ENCODE measurements at places on chromosomes 4 and X. TPM values are rescaled to one million over a fixed set of nuclear protein-coding genes. Genes with fewer than 3 reads are reported as not detected.

- DNase-seq = peak; percentile 10
These were observed 36.0 kb downstream of the HTR2C start for GRCh38 chrX:114619874-114620273.

- no peak for DNase-seq
These were observed 172.4 kb upstream of the MAGEB16 start for GRCh38 chrX:35625714-35626113.

GRCh38 chr4:17400686-17401085 lies 111.2 kb downstream of the QDPR start:
- no peak for DNase-seq

DNA sequence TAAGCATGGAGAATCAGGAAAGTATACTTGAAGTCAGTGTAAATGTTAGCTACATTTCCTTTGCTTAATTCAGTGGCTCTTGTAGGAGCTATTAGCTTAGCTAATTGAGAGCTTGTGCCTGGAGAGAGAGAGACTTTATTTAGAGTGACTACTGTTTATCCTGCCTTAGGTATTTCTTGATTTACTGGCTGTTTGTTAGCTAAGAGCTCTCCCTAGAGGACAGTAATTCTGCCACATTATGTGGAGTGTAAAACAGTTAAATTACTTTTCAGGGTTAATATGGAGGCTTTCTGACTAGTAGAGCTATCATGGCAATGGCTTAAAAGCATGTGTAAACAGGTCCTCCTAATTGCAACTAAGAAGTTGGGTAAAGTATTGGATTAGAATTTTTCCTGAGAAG lies 306.5 kb upstream of the TECRL start:
- peak; percentile 34 for DNase-seq

DNA sequence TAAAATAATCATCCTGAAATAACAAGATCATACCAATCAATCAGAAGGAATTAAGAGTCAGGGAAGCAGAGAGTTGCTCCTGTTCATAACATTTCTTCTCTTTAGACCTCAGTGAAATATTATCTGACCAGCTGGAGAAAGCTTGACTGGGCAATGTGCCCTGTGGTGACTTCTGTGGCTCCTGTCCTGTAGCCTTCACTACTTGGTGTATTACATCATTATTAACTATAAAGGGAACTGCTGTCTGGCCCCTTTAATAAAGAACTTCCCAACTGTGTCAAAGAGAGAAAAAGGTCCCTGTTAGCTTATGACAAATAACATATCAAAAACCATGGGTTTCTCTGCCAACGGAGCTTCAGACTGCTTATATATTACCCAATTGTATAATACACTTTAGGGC lies 18.0 kb downstream of the OPHN1 start:
- no peak for DNase-seq

DNA sequence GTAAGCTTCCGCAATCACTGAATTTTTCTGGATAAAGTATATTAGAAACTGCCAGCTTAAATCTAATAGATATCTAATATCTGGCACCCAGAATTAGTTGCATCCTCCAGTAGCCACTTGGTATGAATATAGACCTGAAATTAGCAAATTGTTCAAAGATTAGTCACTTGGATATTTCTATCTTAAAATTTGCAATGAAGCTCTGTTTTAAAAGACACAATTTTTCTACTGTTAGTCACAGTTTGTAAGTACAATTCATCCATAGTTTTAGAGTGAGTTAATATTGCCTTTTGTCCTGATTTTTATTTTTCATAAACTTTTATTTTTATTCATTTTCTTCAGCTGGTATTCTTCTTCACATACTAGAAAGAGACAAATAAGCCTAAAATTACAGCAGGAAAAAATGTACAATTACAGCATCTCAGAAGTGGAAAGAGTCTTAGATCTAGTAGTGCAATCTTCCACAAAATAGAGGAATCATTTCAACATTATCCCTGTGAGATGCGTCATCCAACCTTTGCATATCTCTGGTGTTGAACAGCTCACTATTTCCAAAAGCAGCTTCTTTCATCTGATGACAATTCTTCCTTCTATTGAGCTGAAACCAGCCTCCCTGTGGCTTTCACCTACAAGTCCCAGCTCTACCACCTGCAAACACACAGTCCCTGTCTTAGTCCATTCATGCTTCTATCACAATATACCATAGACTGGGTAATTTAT lies 190.0 kb upstream of the AR start:
- DNase-seq = no peak

GRCh38 chrX:39396358-39396995 lies 595.2 kb downstream of the MID1IP1 start:
- DNase-seq = no peak

DNA sequence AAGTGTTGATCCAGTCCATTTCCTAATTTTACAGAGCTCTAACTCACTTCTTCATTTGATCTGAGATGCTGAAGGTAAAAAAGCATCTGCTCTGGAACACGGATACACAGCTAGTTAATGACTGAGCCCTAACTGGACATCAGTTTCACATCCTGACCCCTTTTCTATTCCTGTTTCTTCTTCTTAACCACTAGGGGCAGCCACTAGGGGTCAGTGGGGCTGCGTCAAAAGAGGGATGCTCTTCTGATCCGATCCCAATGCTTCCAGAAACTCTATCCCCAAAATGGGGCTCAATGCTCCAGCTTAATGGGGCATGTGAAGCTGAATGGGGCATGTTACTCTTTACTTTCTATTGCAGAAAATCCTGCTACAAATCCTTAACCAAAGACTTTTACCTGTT lies 33.4 kb upstream of the PHKA2 start:
- peak; percentile 63 for DNase-seq

DNA sequence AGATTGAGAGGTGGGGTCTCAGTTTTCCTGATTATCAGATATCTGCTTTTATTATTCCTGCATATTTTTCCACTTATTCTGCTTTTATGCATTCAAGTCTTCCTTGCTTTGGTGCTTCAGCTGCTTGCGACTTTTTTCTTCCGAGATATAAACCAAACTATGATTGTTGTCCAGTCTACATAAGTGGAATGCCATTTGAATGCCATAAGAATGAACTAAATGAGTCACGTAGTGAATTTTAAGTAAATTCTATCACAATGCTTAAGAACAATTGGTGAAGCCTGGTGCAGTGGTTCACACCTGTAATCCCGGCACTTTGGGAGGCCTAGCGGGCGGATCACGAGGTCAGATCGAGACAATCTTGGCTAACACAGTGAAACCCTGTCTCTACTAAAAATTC lies 189.1 kb downstream of the PCDH18 start:
- no peak for DNase-seq

GRCh38 chr4:184380707-184381106 lies 93.6 kb downstream of the IRF2 start:
- no peak for DNase-seq

DNA sequence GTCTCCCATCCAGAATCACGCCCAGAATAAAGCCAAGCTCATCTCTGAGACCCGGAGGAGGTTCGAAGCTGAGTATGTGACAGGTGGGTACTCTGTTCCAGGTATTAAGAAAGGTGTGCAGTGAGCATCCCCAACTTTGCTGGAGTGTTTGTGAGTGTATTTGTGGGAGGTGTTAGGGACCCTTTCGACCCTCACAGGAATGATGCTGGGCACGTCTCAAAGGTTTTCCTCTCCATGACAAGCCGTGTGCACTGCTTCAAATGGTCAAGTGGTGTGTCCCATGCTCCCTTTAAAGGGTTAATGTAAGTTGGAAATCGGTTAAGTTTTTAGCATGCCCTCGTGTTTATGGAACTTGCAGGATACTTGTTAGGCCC lies 442 bp downstream of the MOSPD2 start:
- no peak for DNase-seq

DNA sequence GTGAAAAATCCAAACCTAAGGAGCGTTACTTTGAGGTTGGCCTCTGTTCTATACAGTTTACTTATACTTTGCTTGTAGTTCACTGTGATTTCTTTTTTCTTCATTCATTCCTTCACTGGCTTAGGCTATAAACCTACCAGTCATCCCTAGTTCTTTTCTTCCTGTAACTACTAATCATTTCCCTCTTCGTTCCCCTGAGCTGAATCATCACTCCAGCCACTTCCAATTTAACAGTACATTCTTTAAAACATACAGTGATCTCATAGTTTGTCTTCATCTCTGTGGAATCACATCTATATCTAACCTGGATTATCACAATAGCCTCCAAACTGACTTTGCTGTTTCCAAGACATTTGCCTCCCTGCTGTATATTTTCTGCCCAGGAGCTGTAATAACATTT lies 25.2 kb upstream of the NPFFR2 start:
- no peak for DNase-seq

DNA sequence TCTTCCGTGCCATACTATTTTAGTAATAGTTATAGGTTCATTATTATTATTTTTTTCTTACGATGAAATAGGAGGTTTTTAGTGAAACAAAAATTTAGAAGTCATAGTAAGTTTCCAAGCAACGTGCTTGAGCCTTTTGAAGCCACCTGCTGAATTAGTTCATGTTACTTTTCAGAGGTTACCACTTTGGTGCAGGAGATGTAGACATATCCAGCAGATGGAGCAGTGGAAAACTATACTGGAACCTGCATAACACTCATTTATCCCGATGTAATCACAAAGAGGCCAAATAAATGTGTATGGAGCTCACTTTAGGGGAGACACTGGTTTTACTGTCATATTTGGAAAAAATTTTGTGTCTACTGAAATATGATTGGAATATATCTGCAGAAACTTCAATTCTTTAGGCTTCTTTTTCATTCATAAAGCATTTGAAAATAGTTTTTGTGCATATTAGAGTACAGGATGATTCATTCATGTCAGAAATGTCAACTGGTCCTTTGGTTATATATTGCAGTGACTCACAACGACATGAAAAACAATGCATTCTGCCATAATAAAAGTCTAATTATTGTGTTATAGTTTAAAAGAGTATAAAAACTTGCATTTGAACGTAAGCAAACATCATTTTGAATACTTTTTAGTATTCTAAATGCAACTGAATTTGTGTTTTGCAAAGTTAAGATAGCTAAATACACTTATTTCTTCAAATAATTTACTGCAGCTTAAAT lies 2182.9 kb upstream of the TENM3 start:
- peak; percentile 50 for DNase-seq

DNA sequence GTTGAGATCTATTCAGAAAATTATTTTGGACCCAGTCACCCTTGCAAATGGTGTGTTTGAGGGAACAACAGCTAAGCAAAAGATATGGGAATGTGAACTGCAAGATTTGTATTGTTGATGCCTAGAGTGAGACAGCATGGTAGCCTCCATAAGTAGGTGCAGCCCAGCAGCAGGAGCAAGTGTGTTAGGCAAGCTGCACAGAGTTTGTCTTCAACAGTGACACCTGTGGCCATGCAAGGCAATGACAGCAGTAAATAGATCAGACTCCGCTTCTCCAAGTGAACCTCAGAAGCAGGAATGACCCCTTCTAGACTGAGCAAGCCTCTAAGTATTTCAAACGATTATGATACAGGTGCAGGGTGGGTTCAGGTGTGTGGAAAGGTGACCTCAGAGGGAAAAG lies 133.4 kb upstream of the MSX1 start:
- DNase-seq = no peak

GRCh38 chrX:41116948-41117347 lies 31.7 kb downstream of the USP9X start:
- DNase-seq = peak; percentile 25

- DNase-seq = no peak
These were observed 292.9 kb downstream of the ADGRL3 start for GRCh38 chr4:61493041-61493440.

- peak; percentile 90 for DNase-seq
These were observed 14.2 kb downstream of the LRP2BP start for GRCh38 chr4:185381288-185382196.

DNA sequence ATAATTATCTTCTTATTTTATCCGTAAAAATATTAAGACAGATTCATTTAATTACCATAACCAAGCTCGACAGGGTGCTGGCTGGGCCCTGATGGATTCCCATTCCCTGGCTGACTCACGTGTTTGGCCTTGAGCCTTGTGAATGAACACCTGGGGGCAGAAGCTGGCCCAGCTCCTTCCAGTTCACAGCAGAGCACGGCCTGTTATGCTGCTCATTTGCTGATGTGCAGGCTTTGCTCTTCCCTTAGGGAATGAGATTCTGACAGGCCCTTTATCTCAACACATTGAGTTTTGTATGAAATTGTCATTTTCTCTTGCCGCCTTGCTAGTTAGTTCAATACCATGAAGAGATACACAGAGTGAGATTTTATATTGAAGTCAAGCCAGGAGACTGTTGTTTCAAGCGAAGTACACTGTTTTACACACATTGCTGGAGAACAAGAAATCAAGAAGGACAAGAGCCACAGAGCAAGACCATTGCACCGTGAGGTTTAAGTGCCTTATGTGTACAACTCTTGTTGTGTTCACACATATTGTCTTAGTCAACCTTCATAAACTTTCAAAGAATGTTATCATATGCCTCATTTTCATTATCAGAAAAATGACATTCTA lies 1583.3 kb downstream of the STIM2 start:
- DNase-seq = no peak

DNA sequence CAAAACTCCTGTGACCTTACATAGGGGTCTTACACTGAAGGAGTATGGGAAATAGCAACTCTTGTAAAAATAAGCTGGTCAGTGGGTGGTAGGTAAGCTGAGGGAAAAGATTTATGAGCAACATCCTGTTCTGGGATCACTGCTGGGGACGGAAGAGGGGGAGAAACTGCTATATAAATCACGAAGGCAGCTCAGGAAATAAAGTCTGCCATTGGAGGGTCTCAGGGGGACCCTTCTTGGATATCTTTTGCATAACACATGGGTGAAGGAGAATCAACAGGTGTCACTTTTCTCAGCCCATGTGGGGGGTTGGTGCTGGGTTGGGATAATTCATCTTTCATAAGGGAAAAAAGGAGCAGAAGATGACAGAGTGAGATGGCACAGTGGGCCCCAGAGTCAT lies 33.7 kb downstream of the AFF1 start:
- peak; percentile 92 for DNase-seq

- DNase-seq = peak; percentile 21
These were observed 9.0 kb downstream of the ABCE1 start for GRCh38 chr4:145107126-145107525.

- peak; percentile 1 for DNase-seq
These were observed 60.6 kb downstream of the SMARCA1 start for GRCh38 chrX:129462707-129463106.

DNA sequence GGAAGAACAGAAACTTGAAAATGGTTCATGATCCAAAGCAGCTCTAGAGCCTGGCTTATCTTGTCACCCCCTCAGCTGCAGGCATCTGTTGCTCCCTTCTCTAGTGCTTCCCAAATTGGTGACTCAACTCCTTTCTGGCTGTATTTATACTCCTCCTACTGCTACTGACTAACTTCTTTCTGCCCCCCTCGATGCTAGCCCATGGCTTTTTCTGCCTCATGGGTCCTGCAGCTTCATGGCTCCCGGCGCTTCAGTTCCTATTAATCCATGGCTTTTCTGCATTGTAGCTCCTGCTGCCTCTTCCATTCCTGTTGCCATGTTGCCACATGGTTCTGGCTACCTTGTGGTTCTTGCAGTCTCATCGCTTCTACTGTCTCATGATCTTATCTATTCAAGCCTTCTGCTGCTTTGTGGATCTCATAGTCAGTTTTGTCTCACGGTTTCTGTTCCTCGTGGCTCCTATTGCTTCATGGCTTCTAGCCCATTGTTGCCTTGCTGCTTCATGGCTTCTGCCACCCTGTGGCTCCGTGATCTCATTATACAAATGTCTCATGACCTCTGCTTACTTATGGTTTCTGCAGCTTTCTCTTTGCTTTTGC lies 48.1 kb downstream of the SMC1A start:
- no peak for DNase-seq

The CLDN2 gene
- not detected for total RNA-seq

The MAN2B2 gene
- 14.9 TPM for total RNA-seq

The GATA1 gene
- total RNA-seq = not detected

The DCX gene
- total RNA-seq = not detected

The TMEM150C gene
- 0.34 TPM for total RNA-seq

The TRAM1L1 gene
- total RNA-seq = 4.5 TPM

The PROM1 gene
- total RNA-seq = 13.9 TPM

The ARHGEF38 gene
- not detected for total RNA-seq

The POU3F4 gene
- total RNA-seq = not detected

The FAAH2 gene
- not detected for total RNA-seq

The SMIM10 gene
- total RNA-seq = not detected

All from A673 (cell line).